ENCODE measurements at places on chromosomes 11 and 22.

DNA sequence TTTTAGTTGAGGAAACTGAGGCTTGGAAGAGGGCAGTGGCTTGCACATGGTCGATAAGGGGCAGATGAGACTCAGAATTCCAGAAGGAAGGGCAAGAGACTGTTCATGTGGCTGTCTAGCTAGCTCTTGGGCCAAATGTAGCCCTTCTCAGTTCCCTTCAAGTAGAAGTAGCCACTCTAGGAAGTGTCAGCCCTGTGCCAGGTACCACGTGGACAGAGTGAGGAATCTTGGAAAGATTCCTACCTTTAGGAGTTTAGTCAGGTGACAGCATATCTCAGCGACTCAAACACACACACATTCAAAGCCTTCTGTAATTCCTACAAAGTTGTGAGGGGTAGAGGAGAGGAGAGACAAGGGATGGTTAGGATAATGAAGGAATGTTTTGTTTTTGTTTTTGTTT is 18.3 kb downstream of the PIK3IP1 start:
- no peak for DNase-seq

- DNase-seq, result no peak
These were observed 490.2 kb upstream of the B3GAT1 start for GRCh38 chr11:134901955-134902918.

- DNase-seq, result no peak
These were observed 520.8 kb upstream of the KIRREL3 start for GRCh38 chr11:127521413-127521812.

GRCh38 chr11:109770323-109770722 is 322.9 kb upstream of the ZC3H12C start:
- DNase-seq, result no peak

GRCh38 chr11:19817265-19817851 is 104.7 kb downstream of the NAV2 start:
- no peak for DNase-seq
